MG63 (cell line): ENCODE measurements at places on chromosomes 7 and 10. TPM values are rescaled to one million over a fixed set of nuclear protein-coding genes. Genes with fewer than 3 reads are reported as not detected.

DNA sequence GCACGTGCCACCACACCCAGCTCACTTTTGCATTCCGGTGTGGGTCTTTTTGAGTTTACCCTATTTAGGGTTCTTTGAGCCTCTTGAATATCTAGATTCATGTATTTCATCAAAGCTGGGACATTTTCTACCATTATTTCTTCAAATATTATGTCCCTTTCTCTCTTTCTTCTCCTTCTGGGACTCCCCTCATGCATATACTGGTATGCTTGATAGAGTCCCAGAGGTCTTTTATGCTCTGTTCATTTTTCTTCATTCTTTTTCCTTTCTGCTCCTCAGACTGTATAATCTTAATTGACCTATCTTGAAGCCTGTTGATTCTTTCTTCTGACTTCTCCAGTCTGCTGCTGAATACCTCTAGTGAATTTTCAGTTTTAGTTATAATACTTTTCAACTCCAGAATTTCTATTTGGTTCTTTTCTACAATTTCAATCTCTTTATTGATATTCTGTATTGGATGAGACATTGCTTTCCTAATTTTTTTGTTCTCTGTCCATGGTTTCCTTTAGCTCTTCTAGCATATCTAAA, 9.1 kb upstream of the WAC start:
- no peak for DNase-seq

- no peak for DNase-seq
Measured at GRCh38 chr7:22066522-22066921, 120.8 kb upstream of the CDCA7L start.

GRCh38 chr7:8413600-8413999, 19.8 kb upstream of the NXPH1 start:
- no peak for DNase-seq

The ATRNL1 gene
- total RNA-seq: 0.79 and 1.7 TPM in 2 replicates

- DNase-seq: no peak
Measured at GRCh38 chr10:110141185-110141584, 66.2 kb upstream of the MXI1 start.
